ENCODE measurements at places on chromosomes 16 and 17.
A peak's percentile ranks its signal among the peaks of the same experiment; 100 is the strongest.

DNA sequence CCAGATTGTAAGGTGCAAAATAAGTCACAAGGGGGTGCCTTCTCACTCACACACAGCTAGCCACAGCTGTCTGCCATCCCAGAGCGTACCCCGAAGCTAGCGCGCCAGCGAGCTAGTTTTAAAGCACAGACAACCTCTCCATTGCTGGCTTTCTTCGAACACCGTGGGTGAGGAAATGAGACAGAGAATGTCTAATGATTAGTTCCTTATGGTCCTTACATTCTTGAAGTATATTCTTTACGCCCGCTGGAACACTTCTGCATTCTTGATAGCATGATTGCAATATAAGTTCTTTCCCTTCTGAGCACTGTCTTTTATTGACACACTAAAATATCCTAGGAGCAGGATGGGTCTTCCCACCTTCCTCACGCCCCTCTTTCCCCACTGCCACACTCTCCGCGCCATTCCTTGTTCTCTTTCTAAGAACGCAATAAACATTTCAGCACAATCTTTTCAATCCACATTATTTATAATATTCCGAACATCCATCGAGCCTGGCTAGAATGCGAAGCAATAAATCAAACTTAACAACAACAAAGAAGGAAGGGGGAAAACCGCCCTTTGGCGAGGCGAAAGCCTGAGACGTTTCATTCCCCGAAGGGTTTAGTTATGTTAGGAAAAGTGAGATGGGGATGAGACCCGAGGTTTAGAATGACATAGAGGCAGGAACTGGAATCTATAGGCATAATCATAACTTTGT lies 251.3 kb downstream of the NTN1 start:
- no peak for DNase-seq

DNA sequence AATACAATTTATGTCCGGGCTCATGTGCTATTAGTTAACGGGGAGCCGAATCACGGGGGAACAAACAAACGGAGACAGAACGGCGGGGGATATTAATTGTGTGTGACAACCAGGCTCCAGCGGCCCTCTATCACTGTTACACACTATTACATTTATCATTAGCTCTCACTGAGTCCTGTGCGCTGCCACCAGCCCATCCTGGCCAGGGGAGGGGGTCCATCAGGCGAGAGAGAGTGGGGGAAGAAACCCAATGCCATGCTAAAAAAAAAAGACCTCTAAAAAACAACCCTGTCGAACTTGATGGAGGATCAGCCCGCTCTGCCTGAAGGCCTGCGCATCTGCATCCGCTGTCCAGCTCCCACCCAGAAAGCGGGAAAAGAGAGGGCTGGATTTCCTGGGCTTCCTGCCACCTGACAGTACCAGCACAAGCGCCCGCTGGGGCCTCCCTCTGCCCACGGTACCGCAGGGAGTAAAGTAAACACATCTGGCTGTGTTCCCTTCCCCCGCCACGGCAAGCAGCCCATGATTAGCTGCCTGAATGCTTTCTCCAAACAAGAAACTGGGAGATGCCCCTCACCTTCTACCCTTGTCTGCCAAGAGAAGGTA lies 41.7 kb downstream of the PIPOX start:
- DNase-seq: peak; percentile 68

- DNase-seq: no peak
Observed at GRCh38 chr17:64259922-64260321, 3.1 kb downstream of the TEX2 start.

GRCh38 chr17:68141050-68141449 lies 105.5 kb downstream of the KPNA2 start:
- no peak for DNase-seq

- peak; percentile 10 for DNase-seq
Observed at GRCh38 chr16:77971306-77972061, 50.9 kb upstream of the CLEC3A start.

DNA sequence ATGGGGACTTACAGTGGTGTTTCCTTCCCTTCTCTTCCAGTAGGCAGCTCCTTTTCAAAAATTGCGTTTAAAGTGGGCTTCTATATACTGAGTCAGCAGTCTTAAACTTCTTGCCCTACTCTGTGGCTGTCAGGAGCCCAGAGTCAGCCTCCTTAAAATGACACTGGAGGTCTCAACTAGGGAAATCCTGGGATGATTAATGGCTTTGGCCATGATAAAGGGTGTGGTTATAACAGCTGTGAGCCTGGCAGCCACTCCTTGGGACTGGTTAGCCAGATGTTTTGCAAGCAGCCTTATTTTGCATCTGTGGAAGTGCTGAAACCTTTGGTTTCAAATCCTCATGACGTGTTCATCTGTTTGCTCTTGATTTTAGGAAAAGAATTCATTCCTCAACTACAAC lies 25.0 kb downstream of the TAC4 start:
- no peak for DNase-seq

- no peak for DNase-seq
Observed at GRCh38 chr17:10051112-10051511, 146.0 kb upstream of the RCVRN start.

- no peak for DNase-seq
Observed at GRCh38 chr16:67736858-67737257, 17.7 kb upstream of the GFOD2 start.

- no peak for DNase-seq
Observed at GRCh38 chr17:40910441-40910841, 25.4 kb upstream of the KRT20 start.

DNA sequence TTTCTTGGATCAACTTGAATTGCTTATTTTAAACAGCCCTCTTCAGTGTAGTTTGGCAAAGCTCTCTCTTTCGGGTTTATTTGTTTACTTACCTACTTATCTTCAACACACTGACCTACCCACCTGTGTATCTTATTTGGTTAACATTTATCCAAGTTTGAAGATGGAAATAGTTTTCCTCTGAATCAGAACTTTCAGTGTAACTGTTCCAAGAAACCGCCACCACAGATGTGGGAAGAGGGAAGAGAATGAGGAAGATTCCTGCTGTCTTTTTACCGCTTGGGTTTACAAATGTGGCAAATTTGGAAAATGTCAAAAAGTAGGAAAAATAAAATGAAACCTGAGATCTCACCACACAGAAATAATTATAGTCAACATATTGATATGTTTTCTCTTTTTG lies 115.8 kb downstream of the MSI2 start:
- DNase-seq: no peak

DNA sequence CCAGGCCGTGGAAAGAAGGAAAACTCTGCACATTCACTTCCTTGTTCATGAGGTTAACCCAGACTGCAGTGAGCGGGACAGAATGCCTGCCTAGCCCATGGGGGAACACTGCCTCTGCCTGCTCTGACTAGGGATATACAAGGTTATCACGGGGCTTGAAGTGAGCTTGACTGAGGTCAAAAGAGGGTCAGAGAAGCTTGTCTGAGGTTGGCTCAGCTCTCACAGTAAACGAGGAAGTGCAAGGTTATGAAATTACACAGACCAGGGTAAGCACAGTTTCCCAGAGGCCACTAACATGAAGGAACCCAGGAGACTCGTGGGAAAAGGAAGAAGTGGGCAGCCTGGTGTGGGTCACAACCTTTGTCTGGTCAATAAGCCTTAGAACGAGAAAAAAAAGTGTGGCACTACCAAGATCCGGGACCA lies 28.7 kb downstream of the HIC1 start:
- DNase-seq: no peak

- no peak for DNase-seq
Observed at GRCh38 chr16:60405286-60405685, 1631.0 kb downstream of the CDH8 start.

GRCh38 chr16:62068747-62069146 lies 32.5 kb upstream of the CDH8 start:
- DNase-seq: no peak

- DNase-seq: no peak
Observed at GRCh38 chr16:24966031-24966430, 49.1 kb downstream of the ARHGAP17 start.

- no peak for DNase-seq
Observed at GRCh38 chr16:14303639-14304394, 232.7 kb downstream of the MRTFB start.

DNA sequence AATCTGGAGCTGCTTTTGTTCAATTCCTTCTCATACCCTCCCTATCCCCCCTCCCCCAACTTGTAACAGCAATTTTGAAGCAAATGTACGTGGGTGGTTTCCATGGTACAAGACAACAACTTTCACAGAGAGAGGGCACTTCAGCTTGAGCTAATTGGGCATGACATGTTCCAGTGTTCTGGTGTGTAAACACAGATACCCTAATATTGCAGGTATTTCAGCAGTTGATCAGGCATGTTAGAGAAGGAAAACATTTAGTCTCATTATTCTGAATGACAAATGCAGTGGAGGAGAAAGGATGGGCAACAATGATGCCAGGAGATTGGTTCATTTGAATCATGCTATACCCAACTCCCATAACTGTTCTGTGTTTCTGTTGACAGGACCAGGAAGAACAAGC lies 137.5 kb downstream of the TRIM37 start:
- DNase-seq: no peak

- DNase-seq: peak; percentile 81
Observed at GRCh38 chr17:56812901-56813388, 20.8 kb downstream of the C17orf67 start.

- no peak for DNase-seq
Observed at GRCh38 chr16:60123392-60124023, 1389.4 kb upstream of the GOT2 start.

GRCh38 chr17:17412326-17412725 lies 64.5 kb upstream of the MED9 start:
- DNase-seq: no peak

- no peak for DNase-seq
Observed at GRCh38 chr16:7585705-7586104, 253.1 kb downstream of the RBFOX1 start.

GRCh38 chr16:11560701-11561453 lies 25.8 kb downstream of the LITAF start:
- DNase-seq: no peak

DNA sequence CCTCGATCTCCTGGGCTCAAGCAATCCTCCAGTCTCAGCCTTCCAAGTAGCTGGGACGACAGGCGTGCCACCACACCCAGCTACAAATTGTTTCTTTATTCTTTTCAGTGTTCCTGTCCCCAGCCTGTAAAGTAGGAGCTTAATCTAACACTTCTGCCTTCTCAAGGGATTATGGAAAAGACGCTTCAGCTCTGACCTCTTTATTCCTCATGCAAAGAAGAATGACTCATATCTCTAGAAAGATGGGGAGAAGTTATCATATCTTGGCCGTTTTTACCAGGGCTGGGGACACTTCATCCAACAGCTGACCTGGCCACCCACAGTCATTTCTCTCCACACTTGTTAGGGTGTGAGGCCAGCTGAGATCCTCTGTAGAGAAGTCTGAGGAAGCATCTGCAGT lies 172.6 kb downstream of the HAPSTR1 start:
- DNase-seq: no peak

DNA sequence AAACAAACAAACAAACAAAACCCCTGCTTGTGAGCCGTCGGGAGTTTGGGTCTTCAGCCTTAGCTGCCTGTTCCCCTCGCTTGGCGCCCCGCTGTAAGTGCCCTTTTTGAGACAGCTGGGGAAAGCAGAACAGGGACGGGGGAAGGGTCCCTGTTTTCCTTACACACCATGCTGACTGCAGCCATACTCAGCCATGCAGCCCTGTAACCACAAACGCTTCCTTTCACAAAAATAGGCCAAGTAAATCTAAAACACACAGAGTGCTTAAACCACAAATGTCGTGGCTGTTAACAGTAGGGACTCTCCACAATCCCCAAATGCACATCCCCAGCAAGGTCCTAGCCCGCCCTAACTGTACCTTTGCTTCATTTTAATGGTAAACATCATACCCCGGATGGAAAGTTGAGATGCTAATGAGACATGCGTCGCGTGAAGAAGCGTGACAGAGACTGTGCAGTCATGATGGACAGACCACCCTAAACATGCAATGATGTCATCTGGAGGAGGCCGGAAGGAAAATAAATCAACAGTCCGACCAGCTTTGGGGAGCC lies 129.9 kb downstream of the MGAT5B start:
- DNase-seq: no peak

DNA sequence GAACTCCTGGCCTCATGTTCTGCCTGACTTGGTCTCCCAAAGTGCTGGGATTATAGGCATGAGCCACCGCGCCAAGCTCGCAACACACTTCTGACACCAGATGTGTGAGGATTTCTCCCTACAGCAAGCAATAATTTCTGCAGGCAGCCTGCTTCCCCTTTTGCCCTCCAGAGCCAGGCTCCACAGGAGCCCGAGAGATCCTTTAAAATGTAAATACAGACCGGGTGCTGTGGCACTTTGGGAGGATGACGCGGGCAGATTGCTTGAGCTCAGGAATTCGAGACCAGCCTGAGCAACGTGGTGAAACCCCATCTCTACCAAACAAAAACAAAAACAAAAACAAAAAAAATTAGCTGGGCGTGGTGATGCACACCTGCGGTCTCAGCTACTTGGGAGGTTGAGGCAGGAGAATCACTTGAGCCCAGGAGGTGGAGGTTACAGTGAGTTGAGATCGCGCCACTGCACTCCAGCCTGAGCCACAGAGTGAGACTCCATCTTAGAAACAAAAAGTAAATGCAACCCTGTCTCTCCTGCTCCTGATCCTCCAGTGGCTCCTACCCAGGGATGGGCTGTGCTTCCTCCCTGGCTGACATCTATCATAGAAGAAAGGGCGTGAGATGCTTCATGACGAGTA lies 14.7 kb downstream of the C16orf96 start:
- DNase-seq: no peak

- DNase-seq: no peak
Observed at GRCh38 chr17:81390873-81391255, 4.4 kb upstream of the BAHCC1 start.

DNA sequence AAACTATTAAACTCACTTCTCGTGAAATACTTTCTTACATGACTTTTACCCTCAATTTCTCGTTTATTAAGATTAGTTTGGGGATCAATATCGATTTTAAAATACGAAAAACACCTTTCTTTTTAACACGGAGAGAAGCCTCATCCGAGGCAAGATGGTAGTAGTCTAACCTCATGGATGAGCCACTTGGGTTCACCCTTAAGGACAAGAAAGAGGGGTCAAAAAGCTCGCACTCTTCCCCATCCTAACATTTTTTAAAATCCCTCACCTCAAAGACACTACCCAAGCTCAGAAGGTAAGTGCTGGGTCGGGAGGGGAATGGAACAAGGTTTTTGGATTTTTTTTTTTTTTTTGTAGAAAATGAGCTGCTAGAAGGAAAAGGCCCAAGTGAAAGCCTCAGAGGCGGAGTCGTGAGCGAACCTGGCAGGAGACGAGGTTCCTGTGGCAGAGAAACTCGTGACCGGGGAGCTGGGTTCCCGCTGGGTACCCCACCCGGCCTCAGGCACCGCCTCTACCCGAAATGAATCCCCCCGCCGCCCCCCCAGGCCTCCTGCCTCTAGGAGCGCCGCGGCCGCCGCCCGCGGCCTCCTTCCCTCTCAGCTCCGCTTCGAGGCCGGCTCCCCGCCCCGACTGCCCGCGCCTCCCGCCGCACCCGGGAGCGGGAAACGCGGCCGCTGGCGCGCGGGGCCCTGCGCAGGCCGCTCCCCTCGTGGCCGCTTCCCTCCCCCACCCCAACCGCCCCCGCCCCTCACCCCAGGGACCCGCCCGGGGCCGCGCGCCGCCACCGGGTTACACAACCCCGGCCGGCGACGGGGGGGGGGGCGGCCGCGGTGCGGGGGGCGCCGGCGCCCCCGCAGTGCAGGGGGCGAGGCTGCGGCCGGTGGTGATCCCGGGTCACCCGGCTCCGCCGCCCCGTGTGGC lies 1.6 kb downstream of the NUFIP2 start:
- DNase-seq: no peak

Measured in DMS 273 treated with DMSO at 0.1 percent for 48 hours (cell line).